Sciatic nerve (tissue), 2 donors: ENCODE measurements at places on chromosomes 3 and 15. TPM values are rescaled to one million over a fixed set of nuclear protein-coding genes. Genes with fewer than 3 reads are reported as not detected.
A peak's percentile ranks its signal among the peaks of the same experiment; 100 is the strongest.

GRCh38 chr3:114508976-114509375 lies 215.1 kb downstream of the TIGIT start:
- DNase-seq, result no peak

GRCh38 chr3:160162440-160162839 lies 62.8 kb upstream of the C3orf80 start:
- DNase-seq, result no peak

DNA sequence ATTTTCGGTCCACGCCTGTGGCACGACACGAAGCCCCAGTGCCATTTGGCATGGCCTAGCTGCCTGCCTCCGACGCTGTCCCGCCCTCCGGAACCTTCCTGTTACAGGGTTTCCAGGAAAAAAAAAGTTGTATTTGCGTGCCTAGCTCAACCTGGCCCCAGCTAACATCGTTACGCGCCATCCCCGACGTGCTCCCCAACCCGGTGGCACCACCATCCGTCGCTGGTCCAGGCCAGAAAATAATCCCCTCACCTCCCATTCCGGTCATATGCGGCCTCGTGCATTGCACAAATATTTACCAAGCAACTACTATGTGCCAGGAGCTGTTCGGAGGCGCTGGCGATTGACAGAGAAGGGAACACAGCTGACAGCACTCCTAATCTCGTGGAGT lies 1.4 kb upstream of the CYP1A1 start:
- DNase-seq, result no peak

DNA sequence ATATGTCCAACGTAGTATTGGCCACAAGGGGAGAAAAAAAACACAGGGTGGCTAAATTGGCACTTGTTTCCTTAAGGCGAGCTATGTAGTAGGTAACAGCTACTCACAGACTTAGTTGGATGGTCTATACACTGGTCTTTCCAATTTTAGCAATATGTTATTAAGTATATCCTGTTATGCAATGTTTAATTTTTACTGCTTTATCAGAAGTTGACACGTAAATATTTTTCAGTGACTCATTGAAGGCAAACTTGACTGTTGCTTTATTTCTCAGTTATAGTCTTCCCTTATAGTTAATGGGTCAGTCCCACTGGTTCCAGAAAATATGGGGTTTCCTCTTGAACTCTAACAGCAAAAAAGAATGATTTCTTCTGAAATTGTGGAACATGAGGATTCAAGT lies 46.5 kb downstream of the ADPGK start:
- no peak for DNase-seq

DNA sequence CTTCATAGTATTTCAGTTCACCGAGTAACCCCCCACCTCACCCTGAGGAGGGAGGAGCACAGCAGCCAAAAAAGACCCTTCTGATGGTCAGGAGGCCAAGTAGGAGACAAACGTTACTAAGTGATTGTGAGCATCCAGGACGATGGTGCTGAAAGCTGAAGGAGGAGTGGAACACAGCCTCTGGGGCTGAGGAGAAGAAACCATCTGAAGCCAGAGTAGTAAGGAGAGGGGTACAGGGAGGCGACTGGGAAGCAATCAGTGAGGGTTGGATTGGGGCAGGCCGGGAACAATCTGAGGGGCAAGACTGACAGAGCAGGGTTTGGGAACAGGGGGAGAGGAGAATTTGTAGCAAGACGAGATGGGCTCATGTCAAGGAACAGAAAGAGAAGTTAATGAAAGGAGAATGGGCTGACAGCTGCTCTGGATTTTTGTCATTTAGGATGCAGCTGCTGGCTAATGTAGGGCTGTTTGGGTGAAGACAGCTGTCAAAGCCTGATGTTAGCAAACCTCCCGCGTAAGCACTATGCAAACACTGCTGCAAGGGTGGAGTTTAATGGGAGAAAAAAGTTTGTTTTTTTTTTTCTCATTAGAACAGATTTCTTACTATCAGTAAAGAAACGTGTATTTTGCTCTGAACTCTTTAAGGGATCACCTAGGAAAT lies 622.2 kb downstream of the EDEM1 start:
- DNase-seq, result no peak

- DNase-seq, result no peak
Observed at GRCh38 chr3:197720694-197721093, 16.0 kb downstream of the RUBCN start.

DNA sequence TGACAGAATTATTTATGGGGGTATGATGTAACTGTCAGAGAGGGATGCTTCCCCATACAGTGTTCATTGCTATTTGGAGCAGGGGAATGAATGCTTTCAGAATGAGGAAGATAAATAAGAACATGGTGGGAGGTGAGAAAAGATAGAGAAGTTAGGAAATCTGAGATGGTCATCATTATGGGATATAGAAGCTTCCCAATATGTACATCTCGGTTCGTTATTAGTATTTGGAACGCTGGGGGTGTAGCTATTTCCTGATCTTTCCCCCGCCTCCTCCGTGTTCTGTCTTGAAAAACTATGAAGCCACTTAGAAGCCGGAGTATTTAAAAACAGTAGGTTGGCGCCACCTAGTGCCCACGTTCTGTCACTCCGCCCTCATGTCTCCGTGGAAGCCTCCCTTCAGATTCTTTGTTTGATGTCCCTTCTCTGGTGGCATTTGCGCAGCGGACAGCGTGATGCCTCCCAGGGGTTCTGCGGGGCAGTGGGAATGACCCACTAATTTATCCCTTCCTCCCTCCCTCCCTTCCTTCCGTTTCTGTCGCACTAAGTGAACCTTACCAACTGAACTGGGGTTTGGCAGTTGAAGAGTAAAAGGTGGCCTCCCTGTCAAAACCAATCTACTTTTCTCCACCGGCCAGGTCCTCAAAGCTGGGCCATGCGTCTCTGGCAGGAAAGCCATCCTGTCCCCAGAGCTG lies 184.5 kb downstream of the FEZF2 start:
- peak; percentile 86 for DNase-seq

DNA sequence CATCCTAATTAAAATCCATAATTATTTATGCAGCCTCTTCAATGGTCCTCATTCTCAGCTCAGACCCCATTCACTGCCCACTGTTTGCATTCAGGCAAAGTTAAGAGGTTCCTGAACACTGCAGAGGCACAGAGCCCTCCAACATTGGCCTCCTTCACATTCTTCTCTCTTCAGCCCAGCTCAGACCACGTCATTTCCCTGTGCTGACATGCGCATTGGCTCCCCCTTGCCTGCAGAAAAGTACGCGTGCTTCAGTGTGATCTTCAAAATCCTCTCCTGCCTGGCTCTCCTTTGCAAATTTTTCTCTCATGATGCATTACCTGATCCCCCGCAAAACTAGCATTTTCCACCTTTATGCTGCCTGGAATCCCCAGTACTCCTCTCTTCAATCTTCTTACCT lies 552.3 kb downstream of the NTRK3 start:
- no peak for DNase-seq

DNA sequence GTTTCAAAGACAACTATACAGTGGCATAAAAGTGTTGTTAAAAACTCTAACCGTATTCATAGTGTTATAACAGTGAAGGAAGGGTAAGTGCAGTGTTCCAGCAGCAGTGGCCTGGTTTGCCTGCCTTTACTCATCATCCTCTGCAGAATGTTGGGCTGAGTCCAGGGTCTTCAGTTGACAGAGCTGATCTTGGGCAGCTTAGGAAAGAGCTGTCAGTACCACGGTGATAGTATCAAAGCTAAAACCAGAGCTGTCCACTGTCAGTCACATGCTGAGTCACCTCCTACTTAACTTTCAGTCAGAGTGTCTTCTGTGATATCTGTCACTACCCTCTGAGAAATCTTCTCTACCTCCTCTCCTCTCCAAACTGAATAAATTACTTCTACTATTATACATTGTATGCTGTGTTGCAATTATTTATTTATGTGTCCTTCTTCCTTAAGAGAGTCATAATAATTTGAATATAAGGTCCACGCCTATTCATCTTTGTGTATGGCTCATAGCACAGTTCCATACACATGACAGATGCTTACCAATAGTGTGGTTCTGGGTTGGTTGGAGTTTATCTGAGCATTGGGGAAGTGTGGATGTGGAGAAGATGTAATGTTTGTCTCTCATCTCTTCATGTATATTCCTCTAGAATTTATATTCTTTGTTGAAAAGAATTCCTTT lies 242.1 kb downstream of the ZIC1 start:
- no peak for DNase-seq

- peak; percentile 73 for DNase-seq
Observed at GRCh38 chr3:33717616-33717865, 513 bp downstream of the CLASP2 start.

GRCh38 chr3:60277361-60277800 lies 973.9 kb downstream of the FHIT start:
- DNase-seq, result no peak

- no peak for DNase-seq
Observed at GRCh38 chr3:194961149-194961548, 275.5 kb downstream of the FAM43A start.

DNA sequence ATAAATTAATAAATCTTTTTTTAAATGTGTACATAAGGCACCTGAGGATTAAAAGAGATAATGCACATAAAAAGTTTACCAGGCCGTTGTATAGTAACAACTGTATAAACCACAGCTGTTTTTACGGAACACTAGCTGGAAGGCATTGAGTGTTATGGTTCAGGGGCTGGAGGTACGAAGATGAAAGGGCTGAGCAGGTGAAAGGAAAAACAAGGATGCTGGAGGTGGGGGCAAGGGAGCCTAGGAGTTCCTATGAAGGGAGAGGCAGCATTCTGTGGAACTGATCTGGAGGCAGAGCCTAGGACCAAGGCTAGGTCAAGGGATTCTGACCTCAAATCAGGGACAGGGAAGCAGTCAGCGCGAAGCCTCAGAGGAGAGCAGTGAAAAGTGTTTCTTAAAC lies 8.0 kb downstream of the SEMA5B start:
- DNase-seq, result no peak

DNA sequence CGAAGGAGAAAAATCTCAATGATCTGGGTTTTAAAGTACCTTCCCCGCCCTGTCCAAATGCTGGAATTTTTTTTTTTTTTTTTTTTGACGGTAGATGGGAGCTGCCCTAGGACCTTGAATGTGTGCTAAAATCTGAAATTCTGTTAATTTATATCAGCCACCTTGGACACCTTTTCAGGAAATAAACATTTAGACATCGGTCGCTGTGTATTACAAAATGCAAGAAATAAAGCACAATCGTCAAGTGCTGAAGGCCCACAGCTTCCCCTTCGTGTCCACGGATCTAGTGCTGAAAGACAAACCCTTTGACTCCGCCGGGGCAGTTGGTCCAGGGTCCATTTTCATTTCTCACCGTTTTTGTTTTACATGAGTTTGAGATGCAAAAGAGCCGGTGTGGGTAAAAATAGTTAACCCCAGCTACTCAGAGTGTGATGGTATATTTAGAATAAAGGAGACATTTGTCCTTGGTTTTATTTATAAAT lies 90.2 kb upstream of the CHD2 start:
- DNase-seq, result peak; percentile 61

DNA sequence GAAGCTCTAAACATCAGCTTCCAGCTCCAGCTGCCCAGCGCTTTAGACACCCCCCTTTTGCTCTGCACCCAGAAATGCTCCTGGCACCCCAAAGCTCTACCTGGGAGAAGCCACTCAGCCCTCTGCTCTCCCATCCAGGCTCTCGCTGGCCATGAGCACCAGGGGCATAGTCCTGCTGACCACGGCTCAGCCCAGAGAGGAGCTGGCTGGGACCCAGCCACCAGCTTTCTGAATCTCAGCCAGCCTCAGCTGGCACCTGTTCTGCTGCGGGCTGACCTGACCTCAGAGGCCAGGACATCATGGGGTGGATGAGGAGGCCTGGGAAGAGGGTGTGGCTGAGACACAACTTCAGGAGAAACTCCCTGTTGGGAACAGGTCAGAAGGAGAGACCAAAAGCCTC lies 8.6 kb downstream of the NTRK3 start:
- no peak for DNase-seq

DNA sequence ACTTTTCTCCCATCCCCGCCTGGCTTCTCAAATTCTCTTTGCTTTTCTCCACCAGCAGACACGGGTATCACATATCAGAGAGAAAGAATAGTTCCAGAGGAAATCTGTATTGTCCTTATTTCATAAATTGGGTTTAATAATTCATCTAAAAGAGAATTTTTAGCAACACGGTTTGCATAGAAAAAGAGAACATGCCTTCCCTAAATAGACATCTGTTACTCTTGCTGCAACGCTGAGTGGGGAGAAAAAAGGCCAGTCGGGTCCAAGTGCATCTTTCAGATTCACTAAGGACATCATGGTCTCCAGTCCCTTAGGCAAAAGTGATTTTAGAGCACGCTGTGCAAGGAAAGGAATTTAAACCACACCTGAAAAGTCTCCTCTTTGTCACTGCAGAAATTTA lies 201.3 kb downstream of the ABHD5 start:
- DNase-seq, result no peak

DNA sequence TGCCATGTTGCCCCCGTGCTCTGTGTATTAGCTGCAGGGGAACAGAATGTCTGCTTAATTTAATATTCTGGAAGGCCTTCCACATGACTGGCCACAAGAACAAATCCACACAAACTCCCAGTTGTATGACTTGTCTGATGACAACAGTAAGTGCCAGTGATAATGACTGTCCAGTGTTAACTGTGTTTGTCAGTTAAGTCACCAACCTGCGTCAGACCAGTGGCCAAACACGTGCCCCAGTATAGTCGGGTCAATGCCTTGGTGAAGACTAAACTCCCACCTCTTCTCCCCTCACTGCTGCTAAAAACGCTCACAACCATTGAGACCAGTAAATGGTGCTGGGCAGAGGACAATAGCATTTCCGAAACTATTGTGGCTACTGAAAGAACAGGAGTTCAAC lies 9.8 kb upstream of the ATP13A5 start:
- no peak for DNase-seq

DNA sequence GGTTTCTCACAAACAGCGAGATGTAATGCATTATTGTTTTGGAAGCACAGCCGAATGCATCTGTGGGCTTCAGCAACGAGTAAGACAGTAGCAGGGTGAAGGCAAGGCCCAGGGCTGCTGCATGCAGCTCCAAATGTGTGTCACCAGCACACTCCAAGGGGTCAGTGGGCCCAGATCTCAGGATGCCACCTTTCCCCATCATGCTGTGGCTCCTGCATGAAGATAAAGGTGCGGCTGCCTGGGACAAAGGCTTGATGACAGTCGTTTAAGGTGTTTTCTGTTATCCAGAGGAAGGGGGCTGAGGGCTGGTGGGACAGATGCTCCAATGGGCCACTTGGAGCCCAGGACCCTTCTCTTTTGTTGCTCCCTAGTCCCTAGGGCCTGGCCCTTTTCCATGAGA lies 13.2 kb downstream of the C3orf22 start:
- DNase-seq, result peak; percentile 21

Gene CSPG4
- 57.5 TPM for total RNA-seq

Gene ALDH1A2
- 7.1 TPM for total RNA-seq

Gene C2CD4A
- total RNA-seq, result not detected

Gene KCNMB2
- total RNA-seq, result not detected

Gene ETFA
- 84.8 TPM for total RNA-seq

Gene GRM2
- 0.40 TPM for total RNA-seq
